ENCODE measurements at places on chromosomes 3 and 15.

- no peaks in the 10 kb centered on the region for H3K27me3 ChIP-seq
- peaks cover 88% of the 10 kb centered on the region for H3K36me3 ChIP-seq
- H3K27ac ChIP-seq, result no peak overlapping the region
- no peak for DNase-seq
- no peak overlapping the region for H3K4me3 ChIP-seq
These were observed 86.9 kb upstream of the MEX3B start for GRCh38 chr15:82132742-82133141.

DNA sequence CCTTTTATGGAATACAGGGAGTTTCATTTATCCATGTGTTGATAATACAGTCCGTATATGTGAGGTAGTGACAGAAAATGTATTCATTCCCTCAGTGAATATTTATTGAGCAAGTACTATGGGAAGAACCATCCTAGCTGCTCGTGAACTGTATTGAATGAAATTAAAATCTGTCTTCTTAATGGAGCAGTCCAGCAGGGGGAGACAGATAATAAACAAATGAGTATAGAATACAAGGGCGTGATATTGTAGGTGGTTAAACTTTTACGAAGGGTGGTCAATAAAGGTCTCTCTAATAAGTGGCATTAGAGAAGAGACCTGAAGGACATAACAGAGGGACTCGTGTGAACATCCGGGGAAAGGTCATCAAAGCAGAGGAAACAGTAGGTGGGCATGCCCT is 62.7 kb upstream of the OSTN start:
- H3K27me3 ChIP-seq, result no peaks in the 10 kb centered on the region
- no peak overlapping the region for H3K4me3 ChIP-seq
- no peak overlapping the region for H3K27ac ChIP-seq
- no peak for DNase-seq
- H3K36me3 ChIP-seq, result no peaks in the 10 kb centered on the region

- no peak overlapping the region for H3K27ac ChIP-seq
- no peaks in the 10 kb centered on the region for H3K27me3 ChIP-seq
- peaks cover 33% of the 10 kb centered on the region for H3K4me1 ChIP-seq
- no peaks in the 10 kb centered on the region for H3K36me3 ChIP-seq
- H3K4me3 ChIP-seq, result no peak overlapping the region
- no peak for DNase-seq
These were observed 84.8 kb upstream of the SNRK start for GRCh38 chr3:43201581-43201980.

DNA sequence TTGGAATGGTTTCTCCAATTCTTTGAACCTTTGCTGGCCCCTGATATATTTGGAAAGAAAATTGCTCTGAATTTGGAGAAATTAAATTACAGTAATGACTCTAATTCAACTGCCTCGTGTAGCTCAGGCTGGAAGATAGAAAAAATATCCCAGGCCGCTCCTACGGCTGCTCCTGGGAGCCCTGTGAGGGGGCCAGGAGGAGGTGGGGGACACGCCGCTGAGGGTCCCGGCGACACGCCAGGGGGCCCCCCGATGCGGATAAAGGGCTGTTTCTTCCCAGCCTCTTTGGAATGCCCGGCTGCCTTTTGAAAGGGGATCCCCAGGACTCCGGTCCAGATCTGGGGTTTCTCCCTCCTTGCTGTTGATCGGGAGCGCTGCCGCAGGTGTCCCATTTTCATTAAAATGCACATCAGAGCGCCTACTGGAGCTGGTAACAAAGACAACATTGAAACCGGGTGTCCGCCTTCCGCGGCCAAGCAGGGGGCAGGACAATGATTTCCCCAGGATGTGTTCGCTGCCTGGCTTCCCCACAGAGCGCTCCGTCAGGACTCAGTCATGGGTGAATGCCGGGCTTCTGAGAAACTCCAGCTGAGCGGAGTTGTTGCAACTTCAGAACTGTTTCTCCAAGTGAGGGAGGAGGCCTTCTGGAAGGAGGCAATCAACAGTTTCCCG is 200.1 kb upstream of the KBTBD8 start:
- peaks cover 26% of the 10 kb centered on the region for H3K27me3 ChIP-seq
- H3K27ac ChIP-seq, result no peak overlapping the region
- no peak for DNase-seq
- H3K36me3 ChIP-seq, result no peaks in the 10 kb centered on the region

- H3K36me3 ChIP-seq, result peaks cover 94% of the 10 kb centered on the region
- peaks cover 66% of the 10 kb centered on the region for H3K4me1 ChIP-seq
- H3K4me3 ChIP-seq, result no peak overlapping the region
- H3K27ac ChIP-seq, result peak overlapping the region; percentile 55
- H3K27me3 ChIP-seq, result no peaks in the 10 kb centered on the region
These were observed 46.0 kb upstream of the CD47 start for GRCh38 chr3:108136561-108137459.

- H3K27me3 ChIP-seq, result no peaks in the 10 kb centered on the region
- peaks cover 36% of the 10 kb centered on the region for H3K36me3 ChIP-seq
These were observed 961 bp downstream of the HAPLN3 start for GRCh38 chr15:88894348-88894818.

DNA sequence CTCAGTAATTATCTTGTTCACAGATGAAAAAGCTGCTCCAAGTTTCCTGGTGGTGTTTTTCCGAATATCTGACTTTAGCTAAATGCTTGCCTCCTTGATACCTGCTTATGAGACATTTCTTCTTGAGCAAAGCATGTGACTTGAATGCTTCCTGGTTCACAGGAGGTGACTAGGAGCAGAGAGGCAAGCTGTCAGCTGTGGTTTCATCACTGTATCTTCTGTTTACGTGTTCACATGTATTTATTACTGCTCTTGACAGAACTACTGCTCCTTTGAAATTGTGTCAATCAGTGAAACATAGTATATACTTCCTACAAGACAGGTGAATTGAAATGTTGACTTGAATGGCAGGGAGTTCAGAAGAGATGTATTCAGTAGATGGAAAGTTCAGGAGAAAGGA is 8.9 kb upstream of the SPPL2A start:
- no peak overlapping the region for H3K27ac ChIP-seq
- no peaks in the 10 kb centered on the region for H3K36me3 ChIP-seq
- no peak overlapping the region for H3K4me3 ChIP-seq
- H3K27me3 ChIP-seq, result no peaks in the 10 kb centered on the region
- H3K4me1 ChIP-seq, result peaks cover 4% of the 10 kb centered on the region
- DNase-seq, result no peak

DNA sequence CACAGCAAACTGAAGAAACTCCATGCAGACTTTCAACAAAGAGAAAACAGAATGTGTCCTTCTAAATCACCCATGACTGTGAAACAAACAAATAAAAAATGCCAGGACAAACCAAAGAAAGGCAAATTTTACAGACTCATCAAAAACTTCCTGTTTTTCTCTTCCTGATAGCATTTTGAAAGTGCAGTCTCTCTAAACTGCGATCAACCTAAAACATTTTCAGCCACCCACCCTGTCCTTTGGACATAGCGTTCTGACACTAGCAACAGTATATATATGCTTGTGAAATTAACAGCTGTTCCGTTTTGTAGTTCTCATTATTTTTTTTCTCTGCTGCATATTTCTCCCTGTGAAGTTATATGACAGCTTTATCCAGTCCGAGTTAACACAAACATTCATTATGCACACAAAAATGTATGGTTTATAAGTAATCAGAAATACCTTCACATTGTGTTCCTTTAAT is 151.7 kb downstream of the FBN1 start:
- DNase-seq, result no peak
- no peaks in the 10 kb centered on the region for H3K4me1 ChIP-seq
- no peaks in the 10 kb centered on the region for H3K36me3 ChIP-seq
- H3K27me3 ChIP-seq, result no peaks in the 10 kb centered on the region
- no peak overlapping the region for H3K4me3 ChIP-seq
- H3K27ac ChIP-seq, result no peak overlapping the region

GRCh38 chr15:76772776-76773175 is 132.4 kb downstream of the SCAPER start:
- no peak overlapping the region for H3K27ac ChIP-seq
- H3K36me3 ChIP-seq, result peaks cover 64% of the 10 kb centered on the region
- no peak overlapping the region for H3K4me3 ChIP-seq
- H3K4me1 ChIP-seq, result peaks cover 7% of the 10 kb centered on the region
- H3K27me3 ChIP-seq, result no peaks in the 10 kb centered on the region

DNA sequence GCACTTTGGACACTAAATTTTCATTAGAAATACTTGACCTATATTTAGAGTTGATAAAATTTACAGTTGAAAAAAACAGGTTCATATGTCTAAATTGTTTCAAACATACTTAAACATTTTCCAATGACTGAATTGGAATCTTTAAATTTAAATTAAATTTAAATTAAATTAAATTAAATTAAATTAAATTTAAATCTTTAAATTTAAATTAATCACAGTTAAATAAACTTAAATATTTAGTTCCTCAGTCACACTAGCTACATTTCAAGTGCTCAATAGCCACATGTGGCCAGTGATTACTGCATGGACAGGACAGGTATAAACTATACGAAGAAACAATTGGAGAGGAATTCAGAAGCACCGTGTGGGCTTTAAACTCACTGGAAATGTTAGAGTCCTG is 16.8 kb downstream of the LRRC3B start:
- H3K36me3 ChIP-seq, result no peaks in the 10 kb centered on the region
- H3K27me3 ChIP-seq, result no peaks in the 10 kb centered on the region
- DNase-seq, result no peak
- H3K4me3 ChIP-seq, result no peak overlapping the region

GRCh38 chr15:49620199-49620598 is 419 bp downstream of the FAM227B start:
- no peak for DNase-seq
- no peaks in the 10 kb centered on the region for H3K27me3 ChIP-seq
- peak overlapping the region; percentile 94 for H3K27ac ChIP-seq
- H3K4me1 ChIP-seq, result peaks cover 45% of the 10 kb centered on the region

- H3K27me3 ChIP-seq, result no peaks in the 10 kb centered on the region
- peaks cover 37% of the 10 kb centered on the region for H3K4me1 ChIP-seq
- H3K4me3 ChIP-seq, result no peak overlapping the region
- peaks cover 24% of the 10 kb centered on the region for H3K36me3 ChIP-seq
- no peak for DNase-seq
These were observed 3.4 kb upstream of the SELENOT start for GRCh38 chr3:150599611-150600297.
